Bronchial epithelial cell (primary cell): ENCODE measurements at places on chromosomes 4 and X. TPM values are rescaled to one million over a fixed set of nuclear protein-coding genes. Genes with fewer than 3 reads are reported as not detected.

GAB3 gene
- under 0.01 and 0.13 TPM in 2 replicates for total RNA-seq

MMRN1 gene
- total RNA-seq: under 0.01 TPM in 1 of 2 replicates, not detected in the other

HTRA3 gene
- under 0.01 and 0.26 TPM in 2 replicates for total RNA-seq

SAT1 gene
- 1,193 and 1,762 TPM in 2 replicates for total RNA-seq

BMX gene
- not detected in 2 replicates for total RNA-seq

CABS1 gene
- not detected in 2 replicates for total RNA-seq

BMPR1B gene
- 14.5 and 15.3 TPM in 2 replicates for total RNA-seq

SHROOM2 gene
- 1.8 and 2.4 TPM in 2 replicates for total RNA-seq

ASB9 gene
- total RNA-seq: not detected in 2 replicates

POU3F4 gene
- not detected in 2 replicates for total RNA-seq

L1CAM gene
- total RNA-seq: 0.26 and 1.4 TPM in 2 replicates

CXorf38 gene
- total RNA-seq: 10.5 and 12.4 TPM in 2 replicates

MGARP gene
- total RNA-seq: 0.13 and 0.53 TPM in 2 replicates

HMGN5 gene
- total RNA-seq: 0.38 and 0.53 TPM in 2 replicates

CENPVL1 gene
- total RNA-seq: not detected in 2 replicates

HOPX gene
- 30.8 and 194 TPM in 2 replicates for total RNA-seq

ZFYVE28 gene
- total RNA-seq: 1.3 and 1.8 TPM in 2 replicates
